HTR-8/SVneo (cell line): ENCODE measurements at places on chromosomes 1 and 21.
A peak's percentile ranks its signal among the peaks of the same experiment; 100 is the strongest.

DNA sequence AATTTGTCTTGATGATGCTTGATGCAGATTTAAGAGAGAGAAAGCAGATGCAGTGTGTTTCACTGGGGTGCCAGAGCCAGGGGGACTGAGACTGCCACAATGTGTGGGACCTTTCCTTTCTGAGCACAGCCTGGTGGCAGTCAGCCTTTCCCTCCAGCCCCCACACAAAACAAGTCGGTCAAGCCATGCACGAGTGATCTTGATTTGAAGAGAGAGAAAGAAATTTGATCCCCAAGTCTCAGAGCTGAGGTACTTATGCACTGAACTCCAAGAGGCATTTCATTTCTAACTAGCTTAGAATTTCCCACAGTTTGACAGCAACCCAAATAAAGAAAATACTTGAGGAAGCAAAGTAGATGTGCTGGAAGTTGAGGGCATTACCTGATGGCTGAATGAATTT lies 193.8 kb downstream of the ST6GALNAC3 start:
- no peak for DNase-seq

DNA sequence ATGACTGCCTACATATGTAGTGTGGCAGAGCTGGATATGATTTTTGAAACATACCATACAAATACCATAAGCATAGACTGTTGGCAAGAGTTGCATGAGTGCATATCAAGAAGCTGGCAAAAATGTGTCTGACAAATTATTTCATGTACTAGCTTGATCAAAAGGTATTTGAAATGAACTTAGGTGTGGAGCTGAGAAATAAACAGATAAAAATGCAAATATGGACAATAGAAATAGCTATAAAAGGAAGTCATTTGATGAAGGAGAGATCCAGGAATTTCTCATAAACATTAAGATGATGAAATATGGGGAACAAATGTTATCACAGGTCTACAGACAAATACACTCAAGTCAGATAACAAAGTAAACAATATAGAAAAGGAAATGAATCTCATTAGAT lies 609.1 kb downstream of the PTPRC start:
- no peak for DNase-seq

GRCh38 chr21:26964170-26964778 lies 2.6 kb downstream of the ADAMTS5 start:
- no peak for DNase-seq

DNA sequence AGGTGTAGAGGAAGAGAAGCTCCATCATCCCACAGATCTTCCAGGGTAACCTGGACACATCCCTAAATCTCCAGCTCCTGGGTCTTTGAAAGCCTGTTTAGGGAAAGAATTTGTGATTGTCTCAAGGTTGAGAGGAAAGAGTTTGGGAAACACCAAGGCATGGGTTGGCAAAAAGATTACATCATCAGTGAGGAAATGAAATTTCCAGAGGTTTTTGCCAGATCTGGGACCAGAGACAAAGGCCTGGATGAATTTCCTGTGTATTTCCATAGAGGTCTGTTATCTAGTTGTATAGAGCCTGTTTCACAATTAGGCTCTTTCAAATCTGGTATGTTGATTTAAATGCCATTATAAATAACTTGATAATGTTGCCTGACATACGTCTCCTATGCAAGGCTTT lies 82.3 kb downstream of the GPR89B start:
- DNase-seq, result no peak

- DNase-seq, result no peak
Observed at GRCh38 chr1:58119971-58120370, 426.6 kb downstream of the OMA1 start.

DNA sequence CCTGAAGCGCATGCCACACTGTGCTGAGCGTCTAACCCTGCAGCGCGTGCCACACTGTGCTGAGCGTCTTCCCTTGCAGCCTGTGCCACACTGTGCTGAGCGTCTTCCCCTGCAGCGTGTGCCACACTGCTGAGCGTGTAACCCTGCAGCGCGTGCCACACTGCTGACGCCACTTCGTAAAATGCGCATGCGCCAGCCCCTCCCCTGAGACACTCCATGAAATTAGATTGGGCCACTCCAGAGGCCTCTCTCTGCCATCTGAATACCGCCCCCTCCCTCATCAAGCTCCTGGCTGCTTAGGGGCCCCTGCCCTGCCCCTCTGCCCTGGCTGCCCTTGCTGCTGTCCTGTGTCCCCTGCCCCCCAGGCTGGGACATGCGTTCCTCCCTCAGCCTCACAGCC lies 84.8 kb downstream of the POFUT2 start:
- DNase-seq, result no peak

GRCh38 chr1:94384485-94385265 lies 33.5 kb upstream of the ABCD3 start:
- no peak for DNase-seq

GRCh38 chr1:27031235-27032118 lies 18.8 kb upstream of the TENT5B start:
- peak; percentile 40 for DNase-seq

DNA sequence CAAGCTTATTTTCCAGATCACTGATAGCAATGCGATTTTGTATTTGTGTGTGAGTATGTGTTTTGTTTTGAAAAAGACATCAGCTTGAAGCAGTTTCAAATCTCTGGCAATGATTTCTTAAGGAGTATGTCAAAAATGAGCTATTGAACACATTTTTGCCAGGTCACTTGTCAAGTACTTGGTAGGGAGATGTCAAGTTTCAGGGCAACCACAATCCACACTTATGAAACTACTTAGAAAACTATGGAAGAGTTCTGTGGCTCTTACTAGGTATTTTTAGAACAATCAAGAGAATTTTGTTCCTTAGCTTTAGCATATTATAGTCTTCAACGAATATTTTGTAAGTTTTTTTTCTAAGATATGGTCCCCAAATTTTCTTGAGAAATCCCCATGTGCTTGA lies 318.8 kb upstream of the ZRANB2 start:
- no peak for DNase-seq

DNA sequence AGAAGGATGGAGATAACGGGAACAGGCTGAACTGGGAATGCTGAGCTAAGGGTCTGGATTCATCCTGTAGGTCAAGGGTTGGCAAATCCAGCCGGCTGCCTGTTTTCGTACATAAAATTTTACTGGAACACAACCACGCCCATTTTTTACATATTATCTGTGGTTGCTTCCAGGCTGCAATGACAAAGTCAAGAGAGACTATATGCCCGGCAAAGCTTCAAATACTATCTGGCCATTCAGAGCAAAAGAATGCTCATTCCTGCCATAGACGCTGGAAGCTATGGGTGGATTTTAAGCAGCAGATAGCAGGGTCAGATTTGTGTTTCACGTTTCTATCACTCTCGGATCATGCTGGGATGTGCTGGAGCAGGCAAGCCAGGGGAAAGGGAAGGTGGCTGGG lies 137.9 kb upstream of the EDN2 start:
- DNase-seq, result no peak

DNA sequence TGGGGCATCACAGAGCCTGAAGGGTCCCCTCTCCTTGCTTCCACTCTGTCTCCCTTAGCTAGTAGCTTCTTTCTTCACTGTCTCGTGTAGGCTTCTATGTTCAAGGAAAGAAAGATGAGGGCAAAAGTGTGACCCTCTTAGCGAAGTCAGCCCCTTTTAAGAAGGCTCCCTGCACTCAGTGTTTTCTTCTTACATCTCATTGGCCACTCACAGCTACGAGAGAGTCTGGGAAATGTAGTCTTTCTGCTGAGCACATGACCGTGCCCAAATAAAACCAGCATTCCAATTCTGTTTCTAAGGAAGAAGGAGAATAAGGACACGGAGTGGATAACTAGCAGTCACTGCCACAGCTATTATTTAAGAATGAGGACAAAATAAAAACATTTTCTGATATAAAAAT lies 104.9 kb upstream of the TNR start:
- no peak for DNase-seq

- no peak for DNase-seq
Observed at GRCh38 chr1:6090996-6091822, 45.5 kb downstream of the KCNAB2 start.

GRCh38 chr1:65539266-65540131 lies 119.0 kb downstream of the LEPR start:
- DNase-seq, result no peak

- no peak for DNase-seq
Observed at GRCh38 chr1:230982696-230983095, 3.8 kb downstream of the ARV1 start.
